ENCODE measurements at places on chromosomes 5 and 9.

DNA sequence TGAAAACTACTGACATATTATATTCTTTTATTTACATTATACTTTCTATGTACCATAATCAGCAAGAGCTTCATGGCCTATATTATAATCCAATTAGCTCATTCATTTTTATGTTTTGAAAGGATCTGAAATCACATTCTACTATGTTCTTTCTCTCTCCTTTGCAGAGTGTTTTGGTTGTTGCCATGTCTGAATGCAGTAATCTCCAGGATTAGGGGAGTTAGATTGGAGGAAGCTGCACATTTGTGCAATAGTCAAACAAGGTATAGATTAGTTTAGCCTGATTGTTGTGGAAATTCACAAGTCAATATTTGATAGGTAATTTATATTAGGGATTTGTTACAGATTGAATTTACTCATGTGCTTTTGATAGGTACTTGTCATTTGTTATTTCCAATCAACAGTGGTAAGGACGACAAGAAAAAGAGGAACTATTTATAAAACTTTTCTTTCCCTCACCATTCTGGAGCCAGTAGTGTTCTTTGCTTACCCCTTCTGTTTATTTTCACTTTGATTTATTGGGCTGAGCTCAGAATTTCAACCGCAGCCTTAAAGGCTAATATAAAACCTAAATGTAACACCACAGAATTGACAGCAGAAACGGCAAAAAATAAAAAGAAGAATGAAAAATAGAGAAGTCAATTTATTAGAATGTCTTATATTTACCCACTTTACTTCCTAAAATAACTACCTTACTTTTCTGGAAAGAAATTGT is 597.0 kb downstream of the CHSY3 start:
- no peak for DNase-seq

DNA sequence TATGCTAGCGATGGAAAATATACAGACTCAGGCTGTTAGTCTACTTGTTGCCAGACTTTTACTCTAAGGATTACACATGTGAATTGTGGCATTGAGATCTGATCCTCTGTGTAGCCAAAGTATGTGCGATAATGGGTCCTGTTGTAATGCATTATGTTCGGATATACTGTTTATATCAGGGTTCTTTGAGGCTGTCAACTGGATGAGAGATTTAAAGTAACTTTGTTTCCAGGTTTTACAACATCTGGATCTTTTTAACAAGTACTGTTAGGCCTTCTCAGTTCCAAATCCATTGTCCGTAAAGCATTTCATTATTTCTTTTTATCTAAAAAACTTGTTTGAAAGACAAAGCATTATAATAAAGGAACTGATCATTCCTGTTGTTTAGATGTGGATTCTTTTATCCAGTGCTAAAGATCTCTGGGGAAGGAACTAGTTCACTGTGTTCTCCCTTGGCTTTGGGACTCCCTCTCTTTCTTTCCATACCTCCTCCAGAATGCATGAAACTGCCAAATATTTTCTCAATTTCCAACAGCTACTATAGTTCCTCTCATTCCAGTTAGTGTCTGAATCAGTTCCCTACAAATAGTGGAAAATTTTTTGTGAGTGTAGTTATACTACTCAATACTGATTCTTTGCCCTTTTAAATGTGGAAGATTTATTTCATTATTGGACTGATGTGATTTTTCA is 68.8 kb downstream of the HACD4 start:
- no peak for DNase-seq

GRCh38 chr9:133246991-133247390 is 28.0 kb downstream of the ABO start:
- DNase-seq = no peak

DNA sequence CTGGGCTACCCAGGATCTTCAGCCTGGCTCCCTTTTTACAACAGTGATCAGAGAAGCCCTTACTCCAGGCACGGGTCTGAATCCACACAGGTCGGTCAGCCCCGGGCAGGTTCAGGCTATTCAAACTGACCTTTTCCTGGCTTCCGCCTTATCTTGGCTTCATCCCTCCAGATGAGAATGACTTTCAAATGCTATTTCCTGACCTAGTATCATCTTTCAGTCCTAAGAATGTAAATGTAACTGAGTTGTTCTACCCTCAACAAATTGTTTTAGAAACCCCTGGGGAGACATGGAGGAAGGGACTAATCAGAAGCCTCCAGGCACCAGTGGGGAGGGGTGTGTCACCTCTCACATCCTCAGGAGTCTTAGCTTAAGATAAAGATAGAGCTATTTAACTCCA is 213.2 kb downstream of the EPB41L4A start:
- no peak for DNase-seq

GRCh38 chr9:94097788-94098414 is 13.6 kb downstream of the PTPDC1 start:
- no peak for DNase-seq

DNA sequence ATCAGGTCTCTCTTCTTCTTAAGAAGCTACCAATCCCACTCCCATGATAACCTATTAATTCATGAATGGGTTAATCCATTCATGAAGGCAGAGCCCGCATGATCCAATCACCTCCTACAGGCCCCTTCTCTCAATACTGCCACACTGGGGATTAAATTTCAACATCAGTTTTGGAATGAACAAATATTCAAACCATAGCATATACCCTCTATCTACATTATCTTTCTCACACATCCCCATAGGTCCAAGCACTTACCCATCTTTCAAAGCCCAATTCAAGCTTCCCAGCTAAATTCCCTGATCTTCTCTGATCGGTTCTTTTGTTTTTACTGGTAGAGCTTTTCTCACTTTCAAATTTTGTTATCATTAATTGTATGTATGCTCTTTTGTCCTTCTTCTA is 10.5 kb upstream of the SHOC1 start:
- DNase-seq = no peak

DNA sequence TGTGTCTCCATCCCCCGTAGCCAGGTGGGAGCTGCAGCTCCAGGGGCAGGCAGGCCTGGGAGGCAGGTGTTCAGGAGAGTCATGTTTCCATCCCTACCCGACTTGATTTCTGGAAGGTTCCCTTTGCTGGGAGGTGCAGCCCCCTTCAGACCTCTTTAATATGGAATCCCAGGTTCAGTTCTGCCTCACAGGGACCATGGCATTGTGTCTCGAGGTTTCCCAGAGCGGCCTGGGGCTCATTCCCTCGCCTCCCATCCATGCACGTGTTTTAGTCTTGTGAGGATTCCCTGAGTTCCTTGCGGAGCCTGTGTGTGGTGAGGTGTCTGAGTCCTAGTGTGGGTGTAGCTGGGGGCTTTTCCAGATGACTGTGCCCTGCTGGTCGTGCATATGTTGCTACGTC is 16.5 kb upstream of the AHRR start:
- no peak for DNase-seq

GRCh38 chr5:15707631-15708030 is 207.7 kb downstream of the FBXL7 start:
- DNase-seq = no peak

DNA sequence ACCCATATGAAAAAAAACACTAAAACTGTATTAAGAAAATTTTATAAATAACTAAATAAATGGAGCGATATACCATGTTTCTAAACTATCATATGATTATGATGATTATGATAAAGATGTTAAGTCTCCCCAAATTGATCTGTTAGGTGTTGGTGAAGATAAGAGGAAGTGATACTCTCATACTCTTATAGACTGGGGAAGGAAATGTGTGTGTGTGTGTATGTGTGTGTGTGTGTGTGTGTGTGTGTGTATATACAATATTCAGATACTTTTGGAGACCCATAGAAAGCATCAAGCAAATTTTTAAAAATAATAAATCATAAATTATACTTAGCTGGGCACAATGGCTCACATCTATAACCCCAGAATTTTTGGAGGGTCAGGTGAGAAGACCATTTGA is 62.9 kb downstream of the TMEM232 start:
- no peak for DNase-seq

- DNase-seq = no peak
Measured at GRCh38 chr5:9197881-9198260, 348.0 kb downstream of the SEMA5A start.

DNA sequence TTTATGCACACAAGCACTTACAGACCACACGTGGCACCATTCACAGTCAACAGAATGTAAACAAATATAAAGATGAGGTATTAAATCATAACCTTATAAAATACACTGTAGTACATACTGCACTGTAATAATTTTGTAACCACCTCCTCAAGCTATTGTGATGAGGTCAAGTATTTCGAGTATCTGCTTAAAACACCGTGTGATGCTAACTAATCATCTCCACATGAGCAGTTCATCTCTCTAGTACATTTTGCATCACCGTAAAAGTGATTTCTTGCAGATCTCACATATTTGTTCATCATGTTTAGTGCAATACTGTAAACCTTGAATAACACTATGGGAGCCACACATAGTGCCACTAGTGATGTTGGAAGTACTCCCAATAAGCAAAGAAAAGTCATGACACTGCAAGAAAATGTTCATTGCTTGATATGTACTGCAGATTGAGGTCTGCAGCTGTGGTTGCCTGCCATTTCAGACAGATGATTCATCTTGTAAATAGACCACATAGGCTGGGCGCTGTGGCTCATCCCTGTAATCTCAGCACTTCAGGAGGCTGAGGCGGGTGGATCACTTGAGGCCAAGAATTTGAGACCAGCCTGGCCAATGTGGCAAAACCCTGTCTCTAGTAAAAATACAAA is 44.3 kb downstream of the FOXB2 start:
- no peak for DNase-seq

DNA sequence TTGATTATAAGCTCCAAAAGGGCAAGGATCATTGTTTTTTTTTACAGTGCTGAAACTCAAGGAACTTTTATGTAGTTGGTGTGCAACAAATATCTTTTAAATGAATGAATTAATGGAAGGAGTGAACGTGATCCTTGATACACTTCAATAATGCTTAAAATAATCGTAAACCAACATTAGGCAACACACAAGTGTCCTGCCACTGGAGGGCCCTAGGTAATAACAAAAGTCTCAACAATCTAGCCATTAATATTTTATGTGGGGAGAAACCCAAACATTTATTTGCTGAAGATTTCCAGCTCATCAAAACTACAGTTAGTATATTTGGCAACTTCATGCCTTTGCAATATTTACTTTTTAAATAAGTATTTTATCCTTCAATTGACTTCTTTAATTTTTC is 309.0 kb upstream of the FBXL7 start:
- DNase-seq = no peak

- no peak for DNase-seq
Measured at GRCh38 chr5:171750311-171750788, 35.3 kb upstream of the SMIM23 start.

- no peak for DNase-seq
Measured at GRCh38 chr5:149156435-149157083, 15.3 kb downstream of the ABLIM3 start.

DNA sequence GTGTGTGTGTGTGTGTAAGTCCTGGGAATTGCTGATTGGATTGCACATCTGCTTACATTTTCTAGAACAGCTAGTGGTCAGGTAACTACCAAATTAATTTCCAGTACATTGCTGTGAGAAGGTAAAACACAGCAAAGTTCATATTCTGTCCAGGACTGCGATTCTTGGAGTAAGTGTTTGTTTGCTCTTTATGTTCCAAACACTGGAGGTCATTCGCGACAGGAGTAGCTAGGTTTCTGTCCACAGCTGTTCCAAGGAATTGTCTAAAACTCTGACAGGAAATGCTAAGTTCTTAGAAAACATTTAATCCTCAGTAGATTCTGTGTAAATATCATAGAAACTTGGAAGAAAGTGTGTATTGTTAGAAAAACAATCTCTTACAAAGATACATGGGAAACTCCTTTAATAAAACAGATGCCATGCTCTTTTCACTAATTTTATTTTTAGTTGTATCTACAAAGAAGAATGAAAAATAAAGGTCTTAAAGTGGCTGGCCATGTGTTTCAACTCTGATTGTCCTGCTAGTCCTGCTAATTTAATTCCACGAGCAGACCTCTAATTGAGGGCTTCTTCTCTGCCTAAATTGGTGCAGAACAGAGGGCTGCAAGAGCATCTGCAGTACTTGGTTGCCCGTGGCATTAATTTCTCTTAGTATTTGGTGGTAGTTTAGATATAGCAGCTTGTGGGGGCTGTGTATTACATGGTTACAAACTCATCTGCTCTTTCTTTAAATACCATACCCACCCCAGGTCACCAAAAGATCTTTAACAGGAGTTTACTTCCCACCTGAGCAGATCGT is 464.5 kb downstream of the RASEF start:
- DNase-seq = no peak

- DNase-seq = no peak
Measured at GRCh38 chr5:108361239-108361638, 20.7 kb downstream of the FBXL17 start.

- no peak for DNase-seq
Measured at GRCh38 chr5:180467989-180468731, 26.0 kb upstream of the CNOT6 start.

- no peak for DNase-seq
Measured at GRCh38 chr9:132826621-132827365, 51.3 kb downstream of the AK8 start.

DNA sequence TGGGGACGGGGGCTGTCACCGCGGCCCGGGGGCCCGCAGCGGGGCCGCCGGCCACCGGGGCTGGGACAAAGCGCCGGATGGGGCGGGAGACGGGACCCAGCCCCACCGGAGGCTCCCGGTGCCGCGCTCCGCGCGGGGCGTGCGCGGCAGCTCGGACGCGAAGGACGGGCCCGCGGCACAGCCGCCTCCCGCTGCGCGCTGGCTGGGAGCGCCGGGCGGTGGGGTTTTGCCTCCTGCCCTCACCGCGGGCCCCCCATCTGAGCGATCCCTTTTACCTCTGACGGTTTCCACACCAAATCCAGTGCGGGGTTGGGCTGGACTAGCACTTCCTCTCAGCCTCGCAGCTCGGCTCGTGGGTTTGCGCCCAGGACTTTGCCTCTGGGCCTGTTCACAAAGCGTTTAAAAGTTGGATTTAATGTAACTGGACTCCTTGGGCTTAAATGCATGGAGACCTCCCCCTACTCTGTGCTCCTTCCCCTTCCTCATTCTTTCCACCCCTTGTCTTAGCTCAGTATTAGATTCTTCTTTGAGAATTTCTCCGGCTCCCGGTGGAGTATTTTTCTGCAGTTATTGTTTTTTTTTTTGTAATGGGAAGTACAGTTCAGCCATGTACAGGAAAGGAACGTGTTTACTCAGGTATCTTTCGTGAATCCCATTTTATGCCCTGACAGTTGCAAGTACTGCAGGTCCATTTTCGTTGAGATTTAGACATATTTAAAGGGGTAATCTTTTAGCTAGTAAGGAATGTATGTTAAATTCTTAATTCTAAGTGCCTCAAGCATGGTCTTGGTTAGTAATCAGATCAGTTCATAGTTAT is 691 bp downstream of the FCHO2 start:
- no peak for DNase-seq

GRCh38 chr9:98951967-98952366 is 8.3 kb downstream of the COL15A1 start:
- no peak for DNase-seq

DNA sequence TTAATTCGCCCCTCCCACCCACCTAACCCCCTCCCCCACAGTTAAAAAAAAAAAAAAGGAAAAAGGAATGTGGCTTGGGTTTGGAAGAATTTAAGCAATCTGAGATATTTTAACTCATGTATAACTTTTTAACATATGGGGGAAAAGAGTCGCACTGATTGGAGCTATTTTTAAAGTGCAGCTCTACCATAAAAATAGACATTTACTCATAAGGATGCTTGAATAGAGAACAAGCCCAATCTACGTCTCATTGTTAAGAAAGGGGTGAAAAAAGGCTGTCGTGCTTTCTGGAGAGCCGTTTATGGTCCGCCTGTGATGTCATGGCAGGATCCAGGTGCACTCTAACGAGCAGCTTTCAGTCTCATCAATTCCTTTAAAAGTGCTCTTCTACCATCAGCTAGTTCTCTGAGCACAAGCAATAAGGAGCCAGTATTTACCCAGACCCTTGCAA is 142.4 kb downstream of the ELAVL2 start:
- DNase-seq = no peak

GRCh38 chr9:33185858-33186257 is 18.7 kb upstream of the B4GALT1 start:
- DNase-seq = no peak
